ENCODE measurements at places on chromosomes 5 and 9.

DNA sequence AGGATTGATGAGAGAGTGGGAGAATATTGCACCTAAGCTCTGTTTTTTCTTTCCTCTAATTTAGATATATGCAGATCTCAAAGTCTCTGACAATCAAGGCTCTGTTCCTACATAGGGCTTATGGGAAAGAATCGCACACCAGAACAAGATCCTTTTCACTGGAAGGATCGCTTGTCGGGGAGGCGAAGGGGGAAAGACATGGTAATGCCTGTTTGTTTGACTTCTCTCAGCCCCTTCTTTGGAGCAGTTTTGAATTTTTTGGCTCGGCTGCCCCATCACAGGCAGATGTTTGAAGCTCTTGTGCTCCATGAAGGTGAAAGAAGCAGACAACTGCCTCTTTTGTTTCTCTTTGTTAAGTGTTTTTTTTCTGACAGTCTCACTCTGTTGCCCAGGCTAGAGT, 599.9 kb upstream of the ZNF608 start:
- DNase-seq, result no peak
- no peaks in the 10 kb centered on the region for H3K27me3 ChIP-seq
- no peak overlapping the region for H3K4me3 ChIP-seq
- H3K27ac ChIP-seq, result no peak overlapping the region
- H3K36me3 ChIP-seq, result no peaks in the 10 kb centered on the region
- H3K4me1 ChIP-seq, result no peaks in the 10 kb centered on the region

GRCh38 chr5:73523861-73524260, 25.6 kb downstream of the BTF3 start:
- no peak for DNase-seq
- no peaks in the 10 kb centered on the region for H3K36me3 ChIP-seq
- H3K4me3 ChIP-seq, result no peak overlapping the region
- H3K27me3 ChIP-seq, result no peaks in the 10 kb centered on the region
- peaks cover 7% of the 10 kb centered on the region for H3K4me1 ChIP-seq

DNA sequence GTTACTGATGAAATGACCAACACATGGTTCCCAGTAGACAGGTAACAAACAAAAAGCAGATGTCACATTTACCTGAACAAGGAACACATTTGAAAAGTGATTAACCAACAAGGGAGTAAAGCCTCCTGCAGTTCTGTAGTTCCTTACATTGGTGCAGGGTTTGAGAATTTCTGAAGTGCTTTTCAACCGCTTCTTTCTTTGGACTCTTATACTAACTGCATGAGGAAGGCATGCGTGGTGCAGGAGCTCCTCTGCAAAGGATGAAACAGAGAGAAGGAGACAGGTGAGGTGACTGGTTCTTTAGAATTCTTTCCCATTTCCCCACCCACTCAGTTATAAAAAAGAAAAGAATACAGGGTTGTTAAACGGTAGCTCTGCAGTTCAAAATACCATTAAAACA, 4.6 kb upstream of the IL9 start:
- no peak for DNase-seq
- H3K36me3 ChIP-seq, result no peaks in the 10 kb centered on the region
- peaks cover 10% of the 10 kb centered on the region for H3K4me1 ChIP-seq
- H3K27ac ChIP-seq, result no peak overlapping the region
- peaks cover 71% of the 10 kb centered on the region for H3K27me3 ChIP-seq
- H3K4me3 ChIP-seq, result no peak overlapping the region

DNA sequence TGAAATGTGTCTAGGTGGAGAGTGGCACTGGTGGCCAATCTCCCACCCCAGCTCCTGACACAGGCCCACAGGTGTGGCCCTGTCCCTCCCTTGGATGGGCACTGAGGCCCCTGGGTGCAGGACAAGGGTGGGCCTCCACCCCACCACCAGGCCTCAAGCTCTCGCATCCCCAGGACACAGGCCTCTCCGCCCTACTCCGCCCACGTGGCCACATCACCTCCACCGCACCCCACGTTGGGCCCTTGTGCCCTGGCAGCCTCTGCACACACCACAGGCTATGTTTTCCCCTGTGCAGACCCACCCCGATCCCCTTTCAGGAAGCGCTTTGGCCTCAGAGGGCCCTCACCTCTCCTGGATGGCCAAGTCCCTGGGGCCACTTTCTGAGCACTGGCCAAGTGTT, 54.7 kb downstream of the SECISBP2 start:
- no peaks in the 10 kb centered on the region for H3K27me3 ChIP-seq
- no peak overlapping the region for H3K4me3 ChIP-seq
- H3K27ac ChIP-seq, result peak overlapping the region; percentile 94
- DNase-seq, result no peak

DNA sequence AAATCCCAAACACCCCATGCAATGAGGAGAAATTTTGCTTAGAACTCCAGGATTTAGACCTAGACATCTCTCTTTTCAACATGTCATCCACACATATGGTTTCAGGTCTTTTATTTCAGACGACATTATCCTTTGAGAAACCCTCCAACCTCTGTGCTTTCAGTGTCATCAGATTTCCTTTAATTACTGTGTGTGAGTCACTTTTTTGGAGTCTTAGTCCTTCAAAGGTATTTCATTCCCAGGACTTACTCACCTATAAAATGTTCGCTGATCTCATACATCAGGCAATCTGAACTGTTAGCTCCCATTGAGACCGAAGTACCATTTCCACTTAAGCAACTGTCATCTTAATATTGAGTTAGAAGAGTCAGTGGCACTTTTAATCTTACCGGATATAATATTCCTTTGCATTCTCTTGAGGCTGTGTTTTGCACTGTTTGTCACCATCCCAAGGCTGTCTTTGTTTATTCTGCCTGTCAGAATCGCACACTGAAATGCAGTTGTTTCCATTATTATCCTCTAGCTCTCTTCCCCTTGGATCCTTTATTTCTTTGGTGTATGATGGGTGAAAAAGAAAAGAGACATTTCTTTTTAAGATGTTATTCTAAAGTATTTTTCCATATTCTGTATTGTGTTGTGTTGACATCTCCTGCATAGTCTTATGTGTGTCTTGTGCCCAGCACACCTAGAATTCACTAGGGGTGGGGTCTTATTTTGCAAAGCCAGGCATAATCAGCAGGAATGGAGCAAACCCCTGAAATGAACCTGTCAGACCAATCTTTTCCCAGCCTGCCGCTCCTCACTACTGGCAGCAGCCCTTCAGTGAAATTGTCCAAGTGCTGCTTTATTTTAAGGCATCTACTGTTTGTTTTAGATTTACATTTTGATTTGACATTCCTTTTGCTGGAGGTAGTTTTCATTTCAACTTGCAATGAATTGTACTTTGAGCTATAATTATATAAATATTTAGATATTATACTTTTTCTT, 155.4 kb downstream of the PAM start:
- H3K4me3 ChIP-seq, result no peak overlapping the region
- no peaks in the 10 kb centered on the region for H3K27me3 ChIP-seq
- H3K27ac ChIP-seq, result peak overlapping the region; percentile 6
- peaks cover 12% of the 10 kb centered on the region for H3K4me1 ChIP-seq
- DNase-seq, result no peak

DNA sequence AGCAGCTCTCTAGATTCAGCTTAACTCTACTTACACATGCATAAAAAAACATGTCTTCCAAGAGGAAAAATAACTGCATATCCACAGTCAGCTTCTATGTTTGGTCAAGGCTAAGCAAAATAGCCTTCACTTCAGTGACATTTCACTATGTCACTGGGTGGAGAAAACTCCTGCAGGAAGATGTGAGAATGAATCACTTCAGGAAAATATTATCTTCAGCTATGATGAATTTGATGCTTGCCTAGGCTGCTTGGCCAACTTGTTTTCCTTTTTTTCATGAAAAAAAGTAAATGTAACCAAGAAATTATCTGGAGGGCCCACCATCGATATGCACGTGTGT, 143.0 kb upstream of the ZNF608 start:
- DNase-seq, result no peak
- H3K4me1 ChIP-seq, result no peaks in the 10 kb centered on the region
- H3K27me3 ChIP-seq, result no peaks in the 10 kb centered on the region
- no peaks in the 10 kb centered on the region for H3K36me3 ChIP-seq
- H3K4me3 ChIP-seq, result no peak overlapping the region

DNA sequence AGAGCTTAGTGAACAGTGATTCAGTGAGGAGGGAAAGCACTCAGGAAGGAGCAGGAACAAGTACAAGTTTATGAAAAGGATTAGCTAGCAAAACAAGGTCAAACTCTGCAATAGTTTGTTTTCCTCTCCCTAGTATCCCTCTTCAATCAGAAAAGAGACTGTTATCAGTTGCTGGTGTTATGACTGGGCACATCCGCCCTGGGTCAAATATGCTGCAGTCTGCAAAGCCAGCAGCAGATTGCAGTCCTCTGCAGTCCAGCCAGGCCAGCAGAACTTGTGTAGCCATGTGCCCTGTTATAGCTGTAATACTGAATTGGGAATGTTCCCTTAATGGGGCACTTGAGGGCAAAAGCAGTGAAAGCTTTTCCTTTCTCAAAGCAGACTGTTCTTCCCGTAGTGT, 12.0 kb downstream of the PCDHAC2 start:
- H3K27me3 ChIP-seq, result peaks cover 8% of the 10 kb centered on the region
- H3K4me3 ChIP-seq, result no peak overlapping the region
- H3K4me1 ChIP-seq, result no peaks in the 10 kb centered on the region
- no peak for DNase-seq
- H3K27ac ChIP-seq, result no peak overlapping the region
- H3K36me3 ChIP-seq, result no peaks in the 10 kb centered on the region

DNA sequence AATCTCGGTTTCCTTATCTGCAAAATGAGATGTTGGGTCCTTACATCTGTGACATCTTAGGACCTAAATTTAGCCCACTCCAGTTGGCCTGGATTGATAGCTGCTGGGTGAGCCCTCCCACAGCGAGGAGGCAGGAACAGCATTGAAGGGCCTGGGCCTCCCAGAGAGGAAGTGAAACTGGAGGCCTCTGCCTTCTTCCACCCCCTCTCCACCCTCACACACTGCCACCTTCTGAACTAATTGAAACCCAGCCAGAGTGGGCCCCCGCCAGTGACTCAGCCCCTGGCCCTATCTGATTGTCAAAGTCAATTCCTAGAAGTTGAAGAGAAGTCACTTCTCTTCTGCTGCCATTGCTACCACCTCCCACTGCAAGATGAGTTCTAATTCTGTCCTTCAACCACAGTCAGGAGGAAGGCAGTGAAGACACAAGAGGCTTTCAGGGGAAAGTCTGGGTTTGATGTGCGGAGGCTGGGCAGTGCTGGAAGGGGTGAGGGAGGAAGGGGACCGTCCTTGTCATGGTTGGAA, 55.2 kb upstream of the NEK6 start:
- peak; percentile 87 for DNase-seq
- H3K4me1 ChIP-seq, result peaks cover 69% of the 10 kb centered on the region
- H3K27me3 ChIP-seq, result no peaks in the 10 kb centered on the region
- no peaks in the 10 kb centered on the region for H3K36me3 ChIP-seq
- H3K27ac ChIP-seq, result peak overlapping the region; percentile 97

- no peak overlapping the region for H3K27ac ChIP-seq
- peaks cover 12% of the 10 kb centered on the region for H3K27me3 ChIP-seq
- no peak for DNase-seq
- no peaks in the 10 kb centered on the region for H3K36me3 ChIP-seq
- H3K4me3 ChIP-seq, result no peak overlapping the region
Measured at GRCh38 chr9:36878986-36879982, 154.8 kb downstream of the PAX5 start.

DNA sequence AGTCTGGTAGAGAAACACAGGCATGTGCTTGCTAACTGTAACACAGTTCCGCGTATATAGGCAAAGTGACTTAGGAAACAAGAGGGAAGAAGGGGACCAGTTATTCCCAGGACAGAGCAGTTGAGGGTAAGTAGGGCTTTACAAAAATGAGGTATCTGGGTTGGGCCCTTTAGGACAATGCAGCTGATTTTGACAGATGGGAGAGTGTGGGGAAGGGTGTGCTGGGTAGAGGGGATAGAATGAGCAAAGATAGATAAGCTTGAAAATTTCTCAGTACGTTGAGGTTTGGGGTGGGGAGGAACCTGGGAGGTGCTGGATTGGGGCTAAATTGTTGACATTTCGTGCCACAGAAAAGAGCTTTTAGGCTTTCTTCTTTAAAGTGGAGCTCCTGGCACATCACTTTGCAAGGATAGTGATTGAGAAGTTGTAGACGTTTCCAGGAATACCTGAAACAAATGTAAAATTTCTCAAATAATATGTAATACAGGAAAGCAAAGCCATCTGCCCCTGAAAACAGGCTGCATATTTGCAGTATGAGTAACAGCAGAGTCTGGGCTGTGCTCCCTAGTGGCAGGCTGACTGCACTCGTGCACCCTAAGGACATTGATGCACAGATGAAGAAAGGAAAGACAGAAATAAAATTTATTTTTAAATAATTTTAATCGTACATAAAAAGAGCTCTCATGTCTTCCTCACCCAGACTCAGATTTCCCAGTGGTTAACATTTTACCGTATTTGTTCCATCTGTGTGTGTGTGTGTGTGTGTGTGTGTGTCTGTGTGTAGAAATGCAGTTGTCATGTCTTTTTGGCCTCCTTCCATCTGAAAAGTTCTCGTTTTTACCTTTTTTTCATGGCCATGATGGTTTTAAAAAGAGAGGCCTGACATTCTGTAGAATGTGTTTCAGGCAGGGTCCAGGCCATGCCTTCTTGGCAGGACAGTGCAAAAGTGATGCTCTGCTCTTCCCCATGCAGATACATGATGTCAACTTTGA, 144.9 kb upstream of the DMRT1 start:
- H3K27me3 ChIP-seq, result peaks cover 8% of the 10 kb centered on the region
- H3K4me1 ChIP-seq, result no peaks in the 10 kb centered on the region
- no peak for DNase-seq
- H3K27ac ChIP-seq, result no peak overlapping the region

DNA sequence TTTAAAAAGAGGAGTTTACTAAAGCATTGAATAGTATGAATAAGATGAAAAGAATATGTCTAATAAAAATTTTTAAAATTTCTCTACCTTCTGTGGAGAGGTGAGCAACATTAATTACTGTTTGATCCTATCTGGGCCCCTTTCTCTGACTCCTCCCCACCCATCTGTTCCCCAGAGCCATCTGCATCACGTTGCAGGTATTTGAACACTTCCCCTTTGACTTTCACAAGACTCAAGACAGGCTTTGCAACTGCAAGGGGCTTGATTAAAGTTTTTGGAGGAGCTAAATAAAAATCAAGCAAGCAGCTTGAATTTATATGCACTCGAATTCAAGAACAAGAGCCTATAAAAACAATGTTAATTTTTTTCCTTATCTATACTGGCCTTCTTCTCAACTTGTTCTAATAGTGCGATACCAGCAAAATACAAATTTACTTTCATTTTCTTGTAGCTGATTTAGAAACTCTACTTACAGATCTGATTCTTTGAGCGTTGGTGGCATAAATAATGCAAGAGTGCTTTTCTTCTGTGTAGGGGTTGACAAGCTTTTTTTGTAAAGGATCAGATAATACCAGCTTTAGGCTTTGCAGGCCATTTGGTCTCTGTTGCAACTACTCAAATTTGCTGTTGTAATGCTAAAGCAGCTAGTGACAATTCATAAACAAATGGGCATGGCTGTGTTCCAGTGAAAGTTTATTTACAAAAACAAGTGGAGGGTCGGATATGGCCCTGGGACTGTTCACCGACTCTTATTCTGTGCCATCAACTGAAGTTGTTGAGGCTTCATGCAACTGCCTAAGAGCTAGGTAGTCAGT, 21.2 kb downstream of the TXNDC8 start:
- H3K27ac ChIP-seq, result no peak overlapping the region
- H3K27me3 ChIP-seq, result peaks cover 3% of the 10 kb centered on the region
- peak overlapping the region; percentile 32 for H3K4me3 ChIP-seq
- no peaks in the 10 kb centered on the region for H3K36me3 ChIP-seq
- H3K4me1 ChIP-seq, result peaks cover 8% of the 10 kb centered on the region

- H3K4me3 ChIP-seq, result no peak overlapping the region
- H3K27ac ChIP-seq, result no peak overlapping the region
- no peak for DNase-seq
- H3K36me3 ChIP-seq, result peaks cover 14% of the 10 kb centered on the region
Measured at GRCh38 chr5:36897616-36898015, 21.0 kb downstream of the NIPBL start.
